ENCODE measurements at places on chromosomes 12 and 14.

GRCh38 chr14:100441271-100441947 is 118.3 kb downstream of the SLC25A47 start:
- no peak for DNase-seq

DNA sequence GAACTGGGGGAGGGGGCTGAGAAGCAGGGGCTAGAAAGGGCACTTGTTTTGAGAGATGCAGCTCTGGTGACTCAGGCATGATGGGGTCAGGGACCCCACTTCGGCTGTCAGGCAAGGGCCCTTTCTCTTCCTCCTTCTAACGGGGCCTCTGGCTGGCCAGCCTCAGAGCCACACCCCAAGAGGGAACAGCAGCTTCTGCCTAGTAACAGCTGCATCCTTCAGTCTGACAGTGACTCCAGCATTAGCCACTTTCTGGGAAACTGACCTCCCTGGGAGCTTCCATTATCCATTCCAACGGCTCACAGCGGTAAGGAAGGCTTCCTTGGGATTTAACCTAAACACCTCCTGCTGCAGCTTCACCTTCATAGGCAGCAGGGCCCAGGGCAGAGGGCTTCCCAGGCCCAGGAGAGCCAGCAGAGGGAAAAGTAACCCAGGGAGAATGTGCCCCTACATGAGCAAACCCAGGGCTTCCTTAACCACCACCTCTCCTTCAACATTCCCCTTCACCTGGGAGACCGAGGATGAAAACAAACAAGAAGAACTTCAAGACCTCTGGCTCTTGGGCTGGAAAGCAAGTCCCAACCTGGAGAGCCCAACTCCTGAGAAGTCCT is 2.7 kb downstream of the NCKAP5L start:
- no peak for DNase-seq

DNA sequence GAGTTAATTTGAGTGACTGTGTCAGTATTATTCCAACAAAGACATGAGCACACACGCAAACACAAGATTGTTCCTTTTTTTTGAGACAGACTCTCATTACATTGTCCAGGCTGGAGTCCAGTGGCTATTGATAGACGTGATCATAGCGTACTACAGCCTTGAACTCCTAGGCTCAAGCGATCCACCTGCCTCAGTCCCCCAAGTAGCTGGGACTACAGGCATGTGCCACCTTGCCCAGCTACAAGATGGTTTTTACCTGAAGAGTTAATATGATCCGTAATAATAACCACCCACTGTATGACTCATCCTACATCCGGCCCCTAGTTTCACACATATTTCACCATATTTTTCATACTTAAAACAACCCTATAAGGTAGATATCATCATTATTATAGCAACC is 26.8 kb downstream of the BCAT1 start:
- no peak for DNase-seq

DNA sequence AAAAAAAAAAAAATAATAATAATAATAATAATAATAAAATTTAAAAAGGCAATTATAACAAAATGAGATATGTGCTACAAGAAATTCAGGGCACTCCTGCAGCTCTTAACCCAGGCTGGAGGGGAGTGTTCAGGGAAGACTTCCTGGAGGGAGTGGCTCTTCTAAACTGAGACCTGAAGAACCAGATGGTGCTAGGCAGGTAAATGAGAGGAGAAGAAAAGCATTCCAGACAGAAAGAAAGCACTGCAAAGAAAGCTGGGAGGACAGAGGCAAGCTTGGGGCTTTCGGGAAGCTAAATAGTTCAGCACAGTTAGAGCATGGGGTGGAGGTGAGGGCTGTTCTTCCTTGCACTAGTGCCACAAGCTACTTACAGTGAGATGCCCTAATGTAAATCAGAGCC is 9.9 kb upstream of the SRSF9 start:
- no peak for DNase-seq

GRCh38 chr14:74217672-74218448 is 21.4 kb upstream of the VSX2 start:
- peak; percentile 92 for DNase-seq

DNA sequence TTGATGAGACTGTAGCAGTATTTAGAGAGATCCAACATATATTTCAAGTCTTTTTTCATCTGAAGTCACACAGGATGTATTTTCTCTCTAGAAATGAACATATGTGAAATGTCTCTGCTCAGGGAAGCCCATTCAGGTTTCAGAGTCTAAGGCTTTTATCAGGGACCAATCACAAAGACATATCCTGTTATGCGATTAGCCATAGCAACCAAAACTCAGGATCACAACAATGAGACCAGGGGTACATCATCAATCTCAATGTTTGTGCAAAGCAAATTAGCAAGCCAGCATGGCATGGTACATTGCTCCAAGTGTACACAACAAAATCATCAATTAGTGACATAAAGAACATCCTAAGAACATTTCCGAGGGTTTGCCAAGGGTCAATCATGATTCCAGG is 99.2 kb upstream of the AMN1 start:
- no peak for DNase-seq

DNA sequence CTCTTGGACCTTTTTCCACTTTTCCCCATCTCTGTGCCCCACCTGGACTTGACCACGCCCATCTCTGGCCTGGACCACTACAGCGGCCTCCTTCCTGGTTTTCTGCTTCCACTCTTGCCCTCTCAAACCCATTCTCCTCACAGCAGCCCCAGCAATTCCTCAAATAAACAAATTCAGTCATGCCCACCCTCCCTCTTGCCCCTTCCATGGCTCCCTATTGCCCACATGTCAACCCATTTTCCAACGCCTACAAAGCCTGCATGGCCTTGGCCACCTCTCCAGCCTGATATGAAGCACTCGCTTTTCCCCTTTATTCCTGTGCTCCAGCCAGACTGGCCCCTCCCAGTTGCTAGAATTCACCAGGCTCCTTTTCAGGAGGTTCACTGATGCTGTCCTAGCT is 5.9 kb upstream of the OTUB2 start:
- no peak for DNase-seq

GRCh38 chr14:92456215-92457015 is 57.2 kb upstream of the RIN3 start:
- DNase-seq = peak; percentile 67

GRCh38 chr14:56075301-56075700 is 42.9 kb upstream of the PELI2 start:
- DNase-seq = no peak

DNA sequence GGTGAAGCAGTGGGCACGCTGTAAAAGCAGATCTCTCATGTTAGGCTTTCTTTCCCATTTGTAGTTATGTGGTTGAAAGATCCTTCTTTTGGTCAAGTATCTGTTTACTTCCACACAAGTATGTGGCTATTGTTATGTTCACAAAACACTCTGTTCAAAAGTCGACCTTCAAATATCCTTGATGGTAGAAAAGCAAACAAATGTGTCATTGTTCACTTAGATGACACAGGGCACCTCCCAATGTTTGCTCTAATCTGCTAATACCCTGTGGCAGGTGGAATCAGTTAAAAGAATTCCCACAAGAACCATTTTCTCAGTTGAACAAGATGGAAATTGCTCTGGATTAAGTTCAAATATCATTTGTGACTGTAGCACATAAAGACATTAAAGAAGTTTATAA is 43.6 kb upstream of the NAA30 start:
- no peak for DNase-seq

DNA sequence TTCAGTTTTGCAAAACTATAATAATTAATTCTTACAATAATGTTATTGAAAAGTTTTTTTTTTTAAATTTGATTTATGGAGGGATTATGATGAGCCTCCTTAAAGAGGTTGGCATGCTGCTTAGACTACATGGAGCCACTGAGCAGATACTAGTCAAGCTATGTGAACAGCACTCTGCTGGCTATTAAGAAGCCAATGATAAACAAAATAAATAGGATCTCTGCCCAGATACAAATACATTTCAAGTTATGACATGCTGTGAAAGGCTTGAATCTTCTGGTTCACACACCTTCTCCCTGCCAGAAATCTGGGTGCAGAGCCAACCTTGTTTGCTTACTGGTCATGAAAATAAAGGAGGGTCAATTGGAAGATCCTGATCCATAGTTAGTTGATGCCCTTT is 107.4 kb upstream of the NAV3 start:
- no peak for DNase-seq

- no peak for DNase-seq
Observed at GRCh38 chr12:28331130-28331529, 140.9 kb downstream of the CCDC91 start.

GRCh38 chr12:124316257-124316900 is 21.5 kb downstream of the RFLNA start:
- DNase-seq = no peak

- DNase-seq = peak; percentile 42
Observed at GRCh38 chr14:99654235-99654985, 9.5 kb downstream of the HHIPL1 start.

DNA sequence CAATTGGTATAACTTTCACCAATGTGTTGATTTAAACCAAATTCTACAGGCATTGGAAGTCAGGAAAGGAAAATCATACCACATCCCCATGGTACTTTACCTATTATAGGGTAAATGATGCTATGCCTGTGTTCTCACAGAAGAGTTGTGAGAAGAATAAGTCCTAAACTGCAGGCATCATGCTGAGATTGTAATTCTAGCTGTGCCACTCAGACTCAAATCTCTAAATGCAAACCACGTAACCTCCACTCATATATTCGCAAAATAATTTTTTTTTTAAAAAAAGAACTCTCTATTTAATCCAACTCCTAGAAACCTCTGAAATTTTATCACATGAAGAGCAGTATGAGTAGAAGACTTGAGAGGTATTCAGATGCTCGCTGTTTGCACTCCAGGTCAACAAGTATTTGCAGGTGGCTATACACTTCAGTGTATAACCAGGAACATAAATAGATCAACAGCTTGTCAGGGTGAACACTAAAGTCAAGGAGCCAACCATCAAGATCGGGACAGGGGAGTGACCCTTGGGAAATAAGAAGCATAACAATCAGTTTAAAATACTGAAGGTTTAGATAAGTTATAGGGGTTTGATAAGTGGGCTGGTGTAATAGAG is 110.1 kb downstream of the SLC25A21 start:
- DNase-seq = no peak

GRCh38 chr12:79344855-79345847 is 345.6 kb downstream of the PAWR start:
- DNase-seq = peak; percentile 23

GRCh38 chr12:111359231-111359913 is 9.5 kb downstream of the PHETA1 start:
- DNase-seq = no peak

- no peak for DNase-seq
Observed at GRCh38 chr14:95475540-95476240, 40.8 kb downstream of the SYNE3 start.

GRCh38 chr12:108146035-108146893 is 17.2 kb downstream of the WSCD2 start:
- no peak for DNase-seq

- DNase-seq = no peak
Observed at GRCh38 chr12:33330940-33331339, 108.7 kb downstream of the SYT10 start.

DNA sequence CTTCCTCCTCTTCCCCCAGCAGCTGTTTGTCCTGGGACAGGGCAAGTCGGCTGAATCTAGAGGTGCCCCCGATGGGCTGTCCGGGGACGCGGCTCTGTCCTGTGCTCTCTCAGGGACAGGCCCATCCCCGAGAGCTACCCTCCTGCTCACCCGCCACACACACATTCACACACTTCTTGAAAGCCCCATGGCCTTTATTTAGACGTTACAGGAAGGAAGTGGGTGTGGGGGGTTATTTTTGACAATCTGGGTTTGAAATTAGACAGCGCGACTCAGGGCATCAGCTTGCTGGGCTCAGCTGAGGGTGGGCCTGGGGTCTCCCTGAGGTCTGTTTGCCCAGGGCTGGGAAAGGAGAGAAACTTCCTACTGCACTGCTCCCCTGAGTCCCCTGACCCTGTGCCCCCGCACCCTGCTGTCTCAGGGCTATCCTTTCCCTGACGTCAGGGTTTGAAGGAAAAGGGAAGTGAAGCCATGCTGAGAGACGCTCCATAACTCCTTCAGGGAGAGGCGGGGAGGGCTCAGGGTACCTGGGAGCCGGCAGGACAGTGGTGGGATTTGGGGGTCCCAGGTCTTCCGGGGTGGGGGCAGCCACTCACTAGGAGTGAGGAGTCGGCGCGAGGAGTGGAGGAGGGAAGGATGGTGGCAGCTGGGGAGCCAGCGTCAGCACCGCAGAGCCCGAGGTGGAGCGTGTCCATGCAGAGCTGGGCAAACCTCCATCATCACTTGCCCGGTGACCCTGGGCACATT is 8.1 kb downstream of the PTPN6 start:
- no peak for DNase-seq

DNA sequence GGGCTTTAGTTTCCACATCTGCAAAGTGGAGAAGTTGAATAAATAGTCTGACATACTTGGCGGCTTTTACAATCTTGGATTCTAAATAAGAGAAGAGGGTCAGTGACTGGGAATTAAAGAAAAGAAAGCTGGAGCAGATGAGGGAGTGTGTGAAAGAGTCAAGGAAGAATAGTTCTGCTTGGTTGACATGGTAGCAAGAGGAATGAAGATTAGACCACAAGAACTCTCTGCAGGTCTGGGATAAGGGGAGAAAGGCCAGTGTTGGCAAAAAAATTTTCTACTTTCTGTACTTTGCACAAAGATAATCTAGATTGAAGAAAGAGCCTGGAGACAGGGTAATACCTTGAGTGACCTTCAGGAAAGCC is 5.9 kb downstream of the ITGB7 start:
- DNase-seq = no peak

DNA sequence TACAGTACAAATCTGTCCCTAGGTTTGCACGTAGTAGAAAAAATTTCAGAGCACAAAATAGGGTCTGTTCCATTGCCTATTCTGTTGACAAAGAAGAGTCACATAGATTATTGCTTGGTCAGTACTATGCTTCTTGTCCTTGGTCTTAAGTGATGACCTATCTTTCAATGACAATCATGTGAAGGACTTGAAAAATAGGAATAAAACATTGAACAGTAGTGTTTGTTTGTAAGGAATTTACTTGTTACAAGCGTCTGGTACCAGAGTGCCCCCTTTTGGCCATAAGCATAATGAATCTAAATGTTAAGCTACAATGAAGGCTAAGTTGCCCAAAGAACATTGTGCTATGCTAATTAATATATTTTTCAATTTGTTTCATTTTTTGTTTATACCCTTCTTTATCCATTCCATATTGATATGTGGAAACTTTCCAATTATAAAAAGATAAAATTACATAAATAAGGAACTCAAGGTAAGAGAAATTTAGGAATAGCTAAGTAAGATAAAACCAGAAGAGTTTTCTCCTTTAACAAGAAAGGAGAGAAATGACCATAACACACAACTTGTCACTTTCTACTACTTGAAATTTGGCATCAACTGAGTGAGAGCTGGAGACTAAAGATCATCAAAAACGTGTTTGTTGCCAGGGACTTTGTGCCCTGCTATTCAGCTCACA is 204.7 kb downstream of the EPS8 start:
- no peak for DNase-seq

GRCh38 chr12:94704452-94705306 is 54.3 kb upstream of the TMCC3 start:
- no peak for DNase-seq
